Neural progenitor cell (in vitro differentiated cells): ENCODE measurements at places on chromosomes 12 and 14. TPM values are rescaled to one million over a fixed set of nuclear protein-coding genes. Genes with fewer than 3 reads are reported as not detected.

DNA sequence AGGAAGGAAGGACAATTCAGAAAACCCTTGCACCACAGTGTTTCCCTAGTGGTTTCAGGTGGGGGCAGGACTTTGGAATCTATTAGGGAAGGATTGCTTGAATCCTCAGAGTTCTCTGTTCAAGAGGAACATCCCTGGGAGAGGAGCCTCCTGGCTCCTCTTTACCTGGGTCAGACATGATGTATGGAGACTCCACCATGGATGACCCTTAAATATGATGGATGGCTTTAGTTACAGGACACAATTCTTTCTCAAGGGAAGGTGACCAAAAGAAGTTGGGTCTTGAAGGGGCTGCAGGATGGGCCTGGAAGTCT lies 396.6 kb downstream of the NRXN3 start:
- DNase-seq: no peak

GRCh38 chr12:64566122-64566521 lies 44.2 kb upstream of the RASSF3 start:
- no peak for DNase-seq

ITGB7 gene
- 0.43 TPM in 1 of 2 replicates, not detected in the other for total RNA-seq

SCNN1A gene
- total RNA-seq: 1.2 and 5.0 TPM in 2 replicates

DNA sequence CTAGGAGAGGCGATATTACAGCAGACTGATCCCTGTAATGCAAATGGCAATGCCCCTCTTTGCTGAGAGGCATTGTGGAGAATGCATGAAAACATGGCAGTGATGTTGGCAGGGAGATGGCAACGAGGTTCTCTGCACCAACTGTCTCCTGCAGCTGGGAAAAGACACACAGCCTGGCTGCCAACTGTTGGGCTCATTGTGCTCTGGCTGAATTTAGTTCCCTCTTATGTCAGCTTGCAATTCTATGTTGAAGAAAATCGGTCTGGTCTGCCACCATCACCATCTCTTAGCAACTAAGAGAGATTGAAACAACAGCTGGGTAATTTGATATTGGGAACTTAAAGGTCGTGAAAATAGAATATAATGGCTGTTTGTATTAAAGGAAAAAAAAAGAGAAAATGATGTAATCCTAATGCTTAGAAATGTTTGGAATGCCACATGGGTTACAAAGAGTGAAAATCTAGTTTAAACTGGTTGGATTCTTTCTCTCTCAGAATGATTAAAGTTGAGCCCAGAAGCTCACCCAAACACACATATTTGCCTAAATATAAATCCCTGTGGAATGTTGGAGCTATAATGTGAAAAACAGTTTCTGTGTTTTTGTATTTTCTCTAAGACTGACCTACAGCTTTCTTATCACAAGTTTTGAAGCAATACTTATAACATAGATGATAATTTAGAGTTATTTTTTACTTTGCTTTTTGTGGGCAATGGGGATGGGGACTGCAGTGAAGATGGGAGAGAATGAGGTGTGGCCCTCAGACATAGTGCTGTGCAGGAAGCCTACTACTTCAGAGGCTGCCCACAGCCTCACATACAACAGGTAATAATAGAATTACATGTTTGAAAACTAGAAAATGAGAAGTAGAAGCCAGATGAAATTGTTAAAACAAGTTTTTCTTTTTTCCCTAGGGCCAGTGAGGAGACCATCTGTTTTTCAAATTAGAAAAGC lies 143.7 kb downstream of the AKAP6 start:
- DNase-seq: peak; percentile 7

RCOR1 gene
- 25.3 and 33.7 TPM in 2 replicates for total RNA-seq

KRT74 gene
- not detected in 2 replicates for total RNA-seq

DNA sequence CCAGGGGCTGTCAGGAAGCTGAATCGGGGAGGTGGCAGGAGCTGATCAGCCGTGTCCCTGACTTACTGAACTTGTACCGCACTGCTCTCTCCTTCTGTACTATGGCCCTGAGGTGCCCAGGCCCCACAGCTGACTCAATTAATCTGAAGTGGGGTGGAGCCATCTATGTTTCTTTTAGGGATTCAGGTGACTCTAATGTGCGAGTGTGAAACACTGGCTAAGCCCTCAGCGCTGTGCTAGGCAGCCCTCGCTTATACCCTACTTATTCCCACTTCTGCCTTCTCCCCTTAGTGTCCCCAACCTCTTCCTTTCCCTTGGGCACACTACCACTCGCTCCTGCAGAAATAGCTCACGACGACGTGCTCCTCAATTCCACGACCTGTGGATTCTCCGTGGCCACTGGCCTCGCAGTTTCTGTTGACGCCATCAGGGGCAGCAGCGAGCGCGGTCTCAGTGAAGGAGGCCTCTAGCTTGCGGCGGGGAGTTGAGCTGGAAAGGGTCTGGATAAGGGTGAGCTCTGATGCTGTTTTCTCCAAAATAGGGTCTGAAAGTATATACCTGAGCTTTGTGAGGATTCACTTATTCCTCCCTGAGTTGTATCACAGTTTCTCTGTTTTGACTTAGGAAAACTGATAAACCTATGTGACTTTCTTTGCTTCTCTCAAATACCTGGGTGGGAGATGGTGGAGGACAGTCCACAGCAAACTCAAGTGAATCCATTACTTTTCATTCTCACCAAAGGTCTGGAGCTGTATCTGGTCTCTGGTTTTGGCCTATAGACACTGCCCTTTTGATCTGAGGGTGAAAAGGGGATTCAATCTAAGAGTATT lies 167.6 kb downstream of the SLC41A2 start:
- DNase-seq: peak; percentile 72

DNA sequence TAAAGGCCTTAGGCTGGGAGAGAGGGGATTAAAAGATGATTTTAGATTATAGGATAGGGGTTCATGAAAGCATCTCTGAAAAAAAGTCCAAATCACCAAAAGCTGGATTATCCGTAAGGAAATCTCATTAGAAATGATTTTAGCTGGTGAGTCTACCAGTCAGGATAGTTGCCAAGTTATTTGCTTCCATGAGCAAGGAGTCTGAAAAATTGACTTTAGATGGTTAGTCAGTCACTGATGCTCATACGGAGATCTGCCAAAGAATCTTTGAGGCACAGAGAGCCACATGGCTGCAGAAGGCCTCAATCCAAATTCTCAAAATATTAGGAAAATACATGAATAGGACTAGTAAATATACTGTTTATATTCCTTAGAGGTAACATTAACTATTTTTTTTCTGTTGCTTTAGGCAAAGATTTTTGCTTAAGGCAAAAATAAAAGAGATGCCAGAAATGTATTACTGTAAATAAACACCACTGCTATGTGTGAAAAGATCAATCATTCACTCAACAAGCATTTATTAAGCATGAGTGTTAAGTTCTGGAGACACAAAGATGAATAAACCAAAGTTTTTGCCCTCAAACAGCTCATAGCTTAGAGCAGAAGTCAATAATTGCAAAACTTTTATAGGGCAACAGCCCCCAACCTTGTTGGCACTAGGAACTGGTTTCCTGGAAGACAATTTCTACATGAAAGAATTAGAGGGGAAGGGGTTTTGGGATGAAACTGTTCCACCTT lies 105.2 kb downstream of the BBS10 start:
- no peak for DNase-seq
